ENCODE measurements at places on chromosomes 12 and 14.

GRCh38 chr12:57176846-57177245 is 29.4 kb upstream of the LRP1-AS start:
- DNase-seq = no peak

- DNase-seq = no peak
Measured at GRCh38 chr12:52486166-52487105, 6.6 kb downstream of the KRT6A start.

GRCh38 chr14:96162741-96163140 is 41.9 kb upstream of the BDKRB2 start:
- no peak for DNase-seq

DNA sequence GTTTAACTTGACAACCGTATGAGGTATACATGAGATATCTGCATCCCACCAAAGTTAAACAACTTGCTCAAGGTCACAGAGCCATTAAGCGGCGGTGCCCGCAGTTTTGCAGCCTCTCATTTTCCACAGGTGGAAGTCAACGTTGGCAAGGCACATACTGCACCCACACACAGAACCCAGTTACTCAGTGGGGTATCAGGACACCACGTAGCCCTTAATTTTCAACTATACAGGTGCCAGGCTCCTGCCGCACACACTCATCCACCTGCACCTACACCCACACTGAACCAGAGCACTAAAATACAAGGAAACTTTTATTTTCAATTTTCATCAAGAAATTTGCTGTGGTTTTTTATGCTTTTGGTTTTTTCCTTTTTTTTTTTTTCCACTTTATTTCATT is 1.7 kb upstream of the NOP2 start:
- no peak for DNase-seq

DNA sequence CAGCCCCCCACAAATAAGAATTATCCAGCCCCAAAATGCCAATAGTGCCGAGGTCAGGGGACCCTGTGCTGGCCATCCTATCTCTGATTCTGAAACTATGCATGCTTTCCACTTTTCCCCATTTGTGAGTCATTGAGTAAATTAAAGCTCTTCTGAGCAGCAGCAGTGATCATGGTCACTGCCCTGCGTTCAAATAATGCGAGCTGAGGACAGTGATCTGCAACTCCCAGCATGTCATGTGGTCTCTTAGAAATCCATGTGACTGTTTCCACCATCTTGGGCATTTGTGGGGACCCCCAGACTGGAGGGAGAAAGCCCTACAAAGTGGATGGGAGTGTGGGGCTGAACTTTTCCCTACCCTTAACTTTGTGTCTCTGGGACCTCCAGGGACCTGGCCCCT is 53.8 kb downstream of the C14orf132 start:
- no peak for DNase-seq

GRCh38 chr14:103138301-103139131 is 15.3 kb downstream of the TNFAIP2 start:
- no peak for DNase-seq

GRCh38 chr14:54444681-54445080 is 3.5 kb upstream of the CNIH1 start:
- DNase-seq = no peak

DNA sequence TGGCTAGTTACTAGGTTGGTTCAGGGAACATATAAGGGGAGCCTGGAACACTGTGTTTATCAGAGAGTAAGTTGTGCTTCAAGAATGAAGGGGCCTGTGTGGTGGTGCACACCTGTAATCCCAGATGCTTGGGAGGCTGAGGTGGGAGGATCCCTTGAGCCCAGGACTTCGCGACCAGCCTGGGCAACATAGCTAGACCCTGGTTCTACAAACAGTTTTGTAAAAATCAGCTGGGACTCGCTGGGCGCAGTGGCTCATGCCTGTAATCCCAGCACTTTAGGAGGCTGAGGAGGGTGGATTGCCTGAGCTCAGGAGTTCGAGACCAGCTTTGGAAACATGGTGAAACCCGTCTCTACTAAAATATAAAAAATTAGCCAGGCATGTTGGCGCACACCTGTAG is 42.1 kb upstream of the GPR132 start:
- DNase-seq = no peak

DNA sequence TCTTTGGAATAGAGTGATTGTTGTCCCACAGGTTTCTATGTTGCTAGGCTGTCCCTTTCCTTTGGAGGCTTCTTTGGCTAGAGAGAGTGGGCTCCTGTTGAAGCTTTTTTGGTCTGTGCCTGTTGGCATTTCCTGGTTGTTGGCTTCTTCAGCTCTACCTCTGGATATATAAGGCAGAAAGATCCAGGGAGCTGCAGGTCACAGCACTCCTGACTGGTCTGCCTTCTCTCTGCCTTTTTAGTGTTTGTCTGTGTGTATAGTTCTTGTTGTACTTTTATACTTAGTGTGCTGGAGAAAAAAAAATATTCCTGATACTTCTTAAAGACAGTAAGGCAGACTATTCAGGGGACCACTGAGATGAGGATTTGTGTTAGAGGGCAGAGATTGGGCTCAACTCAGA is 202.7 kb downstream of the FBXL14 start:
- DNase-seq = no peak

DNA sequence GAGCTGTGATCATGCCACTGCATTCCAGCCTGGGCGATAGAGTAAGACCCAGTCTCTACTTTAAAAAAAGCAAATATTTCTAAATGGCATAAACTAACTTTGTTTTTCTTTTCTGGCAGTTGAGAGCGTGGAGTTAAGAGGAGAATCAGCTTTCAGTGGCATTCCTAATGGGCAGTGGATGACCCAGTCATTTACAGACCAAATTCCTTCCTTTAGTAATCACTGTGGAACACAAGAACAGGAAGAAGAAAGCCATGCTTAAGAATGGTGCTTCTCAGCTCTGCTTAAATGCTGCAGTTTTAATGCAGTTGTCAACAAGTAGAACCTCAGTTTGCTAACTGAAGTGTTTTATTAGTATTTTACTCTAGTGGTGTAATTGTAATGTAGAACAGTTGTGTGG is 21.2 kb downstream of the TDG start:
- no peak for DNase-seq

GRCh38 chr12:119201789-119202543 is 23.2 kb downstream of the HSPB8 start:
- no peak for DNase-seq

- DNase-seq = no peak
Measured at GRCh38 chr12:24600996-24601395, 347.9 kb downstream of the BCAT1 start.

DNA sequence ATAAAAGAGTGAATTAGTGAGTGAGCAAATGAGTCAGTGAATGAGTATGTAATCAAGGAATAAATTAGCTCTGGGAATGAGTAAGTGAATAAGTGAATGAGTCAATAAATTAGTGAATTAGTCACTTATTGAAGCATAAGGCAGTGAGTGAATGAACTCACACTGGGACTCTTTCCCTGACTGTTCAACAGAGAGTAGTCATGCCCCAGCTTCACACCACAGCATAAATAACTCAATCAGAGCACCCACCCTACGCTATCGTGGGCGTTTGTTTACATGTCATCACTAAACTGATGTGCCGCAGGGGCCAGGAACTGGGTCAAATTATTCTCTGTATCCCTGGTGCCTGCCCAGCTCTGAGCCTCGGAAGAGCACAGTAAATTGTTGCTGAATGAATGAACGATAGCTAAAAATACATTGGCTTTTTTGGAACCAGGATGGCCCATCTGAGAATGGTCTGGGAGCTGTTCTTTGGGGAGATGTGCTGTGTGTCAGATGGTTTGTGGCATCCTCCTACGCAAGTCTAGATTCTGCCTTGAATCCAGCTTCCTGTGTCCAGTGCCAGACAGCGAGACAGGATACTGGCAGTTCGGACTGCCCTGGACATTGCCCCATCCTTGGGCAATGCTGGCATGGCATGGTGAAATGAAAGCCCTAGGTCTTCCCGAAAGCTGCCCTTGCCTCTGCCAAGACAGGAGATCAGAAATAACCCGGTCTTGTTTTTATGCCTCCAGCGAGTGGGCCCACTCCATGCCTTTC is 98.0 kb upstream of the RTL1 start:
- DNase-seq = no peak

- no peak for DNase-seq
Measured at GRCh38 chr12:46693034-46693433, 132.8 kb downstream of the SLC38A4 start.

- DNase-seq = no peak
Measured at GRCh38 chr12:104234926-104235499, 19.4 kb downstream of the TXNRD1 start.

- DNase-seq = no peak
Measured at GRCh38 chr14:69667938-69668335, 56.5 kb downstream of the SUSD6 start.

GRCh38 chr12:89351489-89352241 is 636 bp downstream of the DUSP6 start:
- DNase-seq = no peak

GRCh38 chr14:86625637-86626036 is 1095.7 kb downstream of the FLRT2 start:
- no peak for DNase-seq

- DNase-seq = no peak
Measured at GRCh38 chr14:93285044-93285443, 47.8 kb downstream of the BTBD7 start.

DNA sequence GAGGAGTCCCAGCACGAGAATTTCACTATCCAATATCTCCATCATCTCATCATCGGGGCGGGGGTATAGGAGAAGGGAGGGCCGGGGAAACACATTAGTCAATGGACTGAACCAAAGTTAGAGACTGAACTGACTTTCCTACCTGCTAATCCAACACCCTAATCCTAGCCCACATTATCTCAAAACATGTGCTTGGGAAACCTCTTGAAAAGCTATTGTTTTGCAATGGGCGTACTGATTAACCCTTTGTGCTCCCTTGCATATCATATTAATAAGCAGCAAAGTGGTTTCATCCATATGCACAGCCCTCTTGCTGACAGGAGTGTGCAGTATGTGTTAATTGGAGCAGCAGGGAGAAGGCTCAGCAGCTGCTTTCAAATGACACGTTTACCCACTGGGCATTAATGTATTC is 125.7 kb upstream of the GRIP1 start:
- no peak for DNase-seq

DNA sequence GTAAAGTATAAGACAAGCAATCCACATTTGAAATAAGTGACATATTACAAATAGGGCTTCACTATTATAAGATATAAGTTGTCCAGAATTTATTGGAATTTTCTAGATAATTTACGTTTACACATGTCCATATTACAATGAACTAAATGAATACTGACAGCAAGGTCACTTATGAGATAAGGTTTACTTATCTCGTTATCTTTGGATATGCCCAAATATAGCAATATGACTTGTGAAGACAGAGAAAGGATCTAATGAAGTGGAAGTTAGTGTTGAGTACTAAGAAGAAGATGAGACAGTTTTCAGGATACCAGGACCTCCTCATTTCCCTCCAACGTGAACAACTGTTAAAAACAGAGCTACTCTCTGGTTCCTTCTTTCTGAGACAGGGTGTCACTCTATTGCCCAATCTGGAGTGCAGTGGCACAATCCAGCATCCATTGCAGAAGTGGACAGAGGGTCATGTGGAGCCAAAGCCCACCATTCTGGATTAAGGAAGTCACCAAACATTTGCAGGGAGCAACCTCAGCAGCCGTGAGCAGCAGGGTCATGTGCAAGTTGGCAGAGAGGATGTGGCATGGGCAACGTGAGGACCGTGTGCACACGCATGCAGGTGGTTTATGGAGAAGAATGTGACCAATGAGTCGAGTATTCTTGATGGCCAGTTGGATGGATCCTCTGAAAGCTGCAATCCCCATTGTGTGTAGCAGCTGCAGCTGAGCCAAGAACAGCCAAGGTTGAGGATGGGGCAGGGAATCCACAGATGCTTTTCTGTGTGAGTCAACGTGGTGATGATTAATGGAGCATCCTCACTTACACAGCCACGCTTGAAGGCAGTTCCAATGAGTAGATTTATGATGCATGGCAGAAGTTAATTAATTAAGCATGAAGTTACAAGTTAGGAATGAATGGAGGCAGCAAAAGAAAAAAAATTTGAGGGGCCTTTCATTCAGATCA is 111.0 kb downstream of the BICD1 start:
- DNase-seq = no peak

DNA sequence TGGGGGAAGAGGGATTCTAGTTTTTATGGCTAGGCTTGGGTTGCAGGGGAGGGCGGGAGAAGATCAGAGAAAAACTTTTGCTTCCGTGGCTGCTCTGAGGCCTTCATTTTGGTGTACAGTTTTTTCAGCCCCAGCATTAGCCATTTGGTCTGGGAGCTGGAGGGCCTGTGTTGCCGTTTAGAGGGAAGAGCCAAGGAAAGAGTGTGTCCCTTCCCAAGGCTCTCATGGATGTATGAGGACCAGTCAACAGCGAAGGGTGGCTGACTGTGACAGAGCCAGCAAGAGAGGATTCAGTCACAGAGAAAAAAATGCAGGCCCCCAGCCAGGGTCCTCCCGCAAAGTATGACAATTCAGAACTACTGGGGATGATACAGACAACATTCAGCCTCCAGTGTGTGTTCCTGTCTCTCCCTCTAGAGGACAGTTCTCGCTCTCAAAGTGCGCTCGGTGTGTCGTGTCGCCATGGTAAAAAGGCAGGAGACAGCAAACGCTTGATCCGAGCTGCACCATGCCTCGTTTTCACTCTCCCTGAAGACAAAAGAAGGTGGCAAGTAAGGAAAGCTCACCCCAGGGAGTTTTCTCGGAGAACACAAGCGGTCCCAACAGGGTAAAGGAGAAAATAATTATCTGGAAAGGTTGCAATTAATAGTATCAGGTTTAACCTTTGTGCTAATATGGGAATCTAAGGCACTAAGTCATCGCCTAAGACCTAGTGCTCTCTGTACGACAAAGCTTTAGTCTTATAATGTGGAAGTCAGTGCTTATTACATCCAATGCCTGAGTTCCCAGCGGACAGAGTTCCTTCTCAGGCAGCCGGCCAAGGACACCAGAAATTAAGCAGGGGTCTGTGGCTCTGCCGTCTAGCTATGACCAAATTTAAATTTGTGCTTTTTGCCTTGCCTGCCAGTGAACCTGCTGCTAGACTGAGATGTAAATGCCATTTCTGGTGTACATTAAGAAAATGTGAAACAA is 157.3 kb upstream of the PLXNC1 start:
- DNase-seq = no peak

- no peak for DNase-seq
Measured at GRCh38 chr12:89909753-89910152, 201.1 kb upstream of the ATP2B1 start.

GRCh38 chr12:88308825-88309224 is 166.7 kb downstream of the TMTC3 start:
- DNase-seq = no peak
